HuH-7.5 (cell line): ENCODE measurements at places on chromosomes 1 and 21.

DNA sequence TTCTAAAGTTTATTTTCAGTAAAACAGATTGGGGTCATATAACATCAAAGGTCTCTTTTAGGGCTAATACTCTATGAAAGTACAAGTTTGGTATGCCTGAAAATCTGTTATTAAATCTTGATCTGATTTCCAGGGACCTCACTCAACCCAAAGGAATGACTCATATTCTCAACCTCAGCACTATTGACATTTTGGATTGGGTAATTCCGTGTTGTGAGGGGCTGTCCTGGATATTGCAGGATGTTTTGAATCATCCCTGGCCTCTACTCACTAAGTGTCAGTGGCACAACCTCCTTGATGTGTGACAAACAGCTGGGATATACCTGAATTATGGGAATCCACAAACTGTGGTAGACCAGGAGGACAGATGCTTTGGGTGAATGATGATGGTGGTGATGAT is 51.5 kb upstream of the CYP2J2 start:
- DNase-seq, result no peak

DNA sequence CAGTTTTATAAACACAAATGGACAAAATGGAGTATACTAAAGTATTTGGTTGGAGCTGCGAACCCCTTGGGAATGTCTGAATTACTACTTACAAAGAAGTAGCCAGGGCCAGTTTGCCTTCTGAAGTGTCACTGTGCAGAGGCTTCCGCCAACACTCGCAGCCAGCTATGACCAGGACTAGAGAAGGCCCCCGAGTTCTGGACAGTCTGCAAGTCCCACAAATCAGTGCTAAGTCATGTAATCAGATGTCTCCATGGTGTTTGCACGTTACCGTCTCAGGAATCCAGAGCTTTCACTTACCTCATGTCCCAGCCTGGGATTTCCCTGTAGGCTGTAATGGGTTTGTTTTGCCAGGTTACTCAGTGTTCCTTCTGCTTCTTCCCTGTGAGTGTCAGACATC is 106.6 kb upstream of the SPAG17 start:
- no peak for DNase-seq

GRCh38 chr1:228669242-228669585 is 66.1 kb upstream of the RHOU start:
- no peak for DNase-seq

DNA sequence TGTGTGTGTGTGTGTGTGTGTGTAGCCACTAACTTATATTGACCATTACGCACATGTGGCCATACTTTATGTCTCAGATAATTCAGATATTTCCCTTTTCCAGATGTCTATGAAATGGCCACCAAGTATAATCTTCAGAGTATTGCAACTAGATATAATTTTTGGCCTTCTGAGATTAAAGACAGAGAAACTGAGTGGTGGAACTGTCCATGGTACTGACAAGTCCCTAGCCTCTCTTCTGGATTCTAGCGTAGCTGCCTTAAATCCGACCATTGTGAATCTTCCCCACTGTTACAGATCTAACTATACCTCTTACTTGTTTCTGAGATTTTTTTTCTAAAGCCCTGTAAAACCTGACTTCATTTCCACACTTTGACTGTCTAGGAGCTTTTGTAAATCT is 100.0 kb upstream of the SERTAD4 start:
- no peak for DNase-seq

- no peak for DNase-seq
These were observed 247.4 kb upstream of the ZP4 start for GRCh38 chr1:238138059-238138626.

DNA sequence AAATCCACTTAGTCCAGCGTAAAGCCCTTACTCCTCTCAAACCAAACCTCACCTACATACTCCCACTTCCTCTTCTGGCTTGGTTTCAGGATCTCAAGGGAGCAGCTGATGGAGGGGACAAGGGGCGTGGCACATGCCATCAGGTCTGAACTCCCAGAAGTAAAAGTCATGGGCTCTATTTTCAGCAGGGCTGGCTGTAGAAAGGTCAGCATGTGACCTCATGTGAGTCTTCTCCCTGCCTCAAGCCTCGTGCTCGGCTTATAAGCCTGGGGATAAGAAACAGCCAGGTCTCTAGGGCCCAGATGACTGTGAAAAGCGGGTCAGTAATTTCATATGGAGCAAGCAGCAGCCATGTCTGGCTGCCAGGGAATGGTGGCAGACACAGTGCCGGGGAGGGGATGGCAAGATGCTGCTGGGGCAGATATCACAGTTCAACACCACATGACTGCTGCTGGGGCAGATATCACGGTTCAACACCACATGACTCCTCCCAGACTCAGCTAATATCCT is 227.9 kb downstream of the KCNH1 start:
- no peak for DNase-seq

DNA sequence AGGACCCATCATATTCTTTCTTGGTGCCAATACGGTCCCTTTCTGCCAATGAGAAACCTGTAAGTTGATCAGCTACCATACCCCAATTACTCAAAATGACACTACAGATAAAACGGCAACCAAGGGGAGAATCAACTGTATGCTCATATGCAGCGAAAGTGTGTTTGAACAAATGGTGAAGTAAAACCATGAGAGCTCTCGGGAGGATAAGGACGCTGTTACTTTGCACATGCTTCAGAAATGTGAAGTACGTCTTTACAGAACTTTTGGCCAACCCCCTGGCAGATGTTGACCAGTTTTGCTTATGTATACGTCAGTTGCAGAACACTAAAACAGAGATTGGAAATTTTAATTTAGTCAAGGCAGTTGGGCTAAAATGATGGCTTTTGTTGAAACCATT is 79.6 kb downstream of the PROX1 start:
- DNase-seq, result no peak

DNA sequence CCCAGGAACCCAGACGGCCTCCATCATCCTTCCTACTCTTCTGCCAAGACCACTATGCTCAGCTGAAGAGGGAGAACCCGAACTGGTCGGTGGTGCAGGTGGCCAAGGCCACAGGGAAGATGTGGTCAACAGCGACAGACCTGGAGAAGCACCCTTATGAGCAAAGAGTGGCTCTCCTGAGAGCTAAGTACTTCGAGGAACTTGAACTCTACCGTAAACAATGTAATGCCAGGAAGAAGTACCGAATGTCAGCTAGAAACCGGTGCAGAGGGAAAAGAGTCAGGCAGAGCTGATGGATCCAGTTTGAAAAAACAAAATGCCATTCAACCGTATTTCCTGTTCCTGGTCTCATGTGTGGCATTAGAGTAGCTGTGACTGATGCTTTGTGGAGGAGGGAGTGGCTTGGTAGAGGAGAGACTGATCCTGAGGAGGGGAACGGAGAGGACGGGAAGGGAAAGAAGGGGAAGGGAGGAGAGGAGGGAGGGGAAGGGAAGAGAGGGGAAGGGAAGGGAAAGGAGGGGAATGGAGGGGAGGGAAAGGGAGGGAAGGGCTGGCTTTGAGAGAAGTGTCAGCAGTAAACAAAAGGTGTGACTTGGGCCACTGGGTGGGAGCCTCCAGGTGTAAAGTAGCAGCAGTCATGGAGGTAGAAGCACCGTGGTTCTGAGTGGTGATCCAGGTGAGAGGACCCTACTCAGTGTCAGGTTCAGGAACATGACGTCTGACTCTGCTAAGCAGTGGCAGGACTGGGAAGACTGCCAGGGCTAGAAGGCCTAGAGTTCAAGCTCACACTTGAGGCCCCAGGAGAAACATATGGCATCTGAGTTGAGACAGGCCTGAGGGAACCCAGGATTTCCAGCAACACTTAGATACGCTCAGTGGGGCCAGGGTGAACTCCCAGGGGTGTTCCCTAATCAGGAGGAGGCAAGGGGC is 846 bp downstream of the HMGB4 start:
- no peak for DNase-seq

DNA sequence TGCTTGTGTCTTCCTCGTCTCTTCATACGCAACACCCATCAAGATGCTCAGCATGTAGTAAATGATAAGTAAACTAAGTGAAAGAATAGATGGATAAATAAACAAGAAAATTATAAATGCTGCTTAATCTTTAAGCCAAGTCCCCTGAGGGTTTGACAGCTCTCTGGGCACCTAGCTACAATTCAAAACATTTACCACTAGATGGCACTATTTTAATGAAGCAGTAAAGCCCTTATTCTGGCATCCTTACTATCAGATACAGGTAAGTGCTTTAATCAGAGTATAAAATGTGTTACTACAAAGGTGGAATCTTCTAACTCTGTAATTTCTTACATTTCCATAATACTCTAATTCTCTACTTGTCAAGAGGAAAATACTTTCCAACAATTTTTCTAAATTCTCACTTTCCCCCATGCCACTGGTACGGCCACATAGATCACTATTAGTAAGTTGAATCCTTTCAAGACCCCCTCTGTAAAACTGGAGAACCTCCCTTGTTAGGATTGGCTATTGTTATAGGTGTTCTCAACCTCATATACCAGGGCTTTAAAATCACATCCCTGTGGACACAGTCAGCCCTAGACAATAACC is 137.8 kb downstream of the BARHL2 start:
- peak; percentile 15 for DNase-seq

GRCh38 chr1:236209185-236209584 is 66.8 kb downstream of the GPR137B start:
- DNase-seq, result no peak

GRCh38 chr21:30726726-30727125 is 8.1 kb upstream of the KRTAP21-3 start:
- no peak for DNase-seq

DNA sequence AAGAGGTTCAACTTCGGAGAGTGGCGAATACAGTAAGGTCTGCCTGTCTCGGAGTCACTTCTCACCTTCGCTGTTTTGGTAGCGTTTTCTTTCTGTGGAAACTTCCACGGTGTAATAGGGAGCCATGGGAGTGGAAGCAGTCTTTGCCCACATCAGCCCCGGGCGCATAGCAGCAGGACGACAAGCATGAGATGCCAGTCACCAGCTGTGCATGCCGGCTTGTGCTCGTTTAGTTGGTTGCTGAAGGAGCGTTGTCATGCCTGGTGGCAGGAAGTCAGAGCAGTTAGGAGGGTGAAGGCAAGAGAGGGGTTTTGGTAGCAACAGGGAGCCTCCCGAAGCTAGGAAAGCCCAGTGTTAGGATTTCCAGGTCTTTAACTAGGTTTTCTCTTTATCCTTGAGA is 58.8 kb downstream of the MRPS6 start:
- no peak for DNase-seq

- DNase-seq, result no peak
These were observed 78.4 kb upstream of the DNAJC6 start for GRCh38 chr1:65230731-65231481.

DNA sequence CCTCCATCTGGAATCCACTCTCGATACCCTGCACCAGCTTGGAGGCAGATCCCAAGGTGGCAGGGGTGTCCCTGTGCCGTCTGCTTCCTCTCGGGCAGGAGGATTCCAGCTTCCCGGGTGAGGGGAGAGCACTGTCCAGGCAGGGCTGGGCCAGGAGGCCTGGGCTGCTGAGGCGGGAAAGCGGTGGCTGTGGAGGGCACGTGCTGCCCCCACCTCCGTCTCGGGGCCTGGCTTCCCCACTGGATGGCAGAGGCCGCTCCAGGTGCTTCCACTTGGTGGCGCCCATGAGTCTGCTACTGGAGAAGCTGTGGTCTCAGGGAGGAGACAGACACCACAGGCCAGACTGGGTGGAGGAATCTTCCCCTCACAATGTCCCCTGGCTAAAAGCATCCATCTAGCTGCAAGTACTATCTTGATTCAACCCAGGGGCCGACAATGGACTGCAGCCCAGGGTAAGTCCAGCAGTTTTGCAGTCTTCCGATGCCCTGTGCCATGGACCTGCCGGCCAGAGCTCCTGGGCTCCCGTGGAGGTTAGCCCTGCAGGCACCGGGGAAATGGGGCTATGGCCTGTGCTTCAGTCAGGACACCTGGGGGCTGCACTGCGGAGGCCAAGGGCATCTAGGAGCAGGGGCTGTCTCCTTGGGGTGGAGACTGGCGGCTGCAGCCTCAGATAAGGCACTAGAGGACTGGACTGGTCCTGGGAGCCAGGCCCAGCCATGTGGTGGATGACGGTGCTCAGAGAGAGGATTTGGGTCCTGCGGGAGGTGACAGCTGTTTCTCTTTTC is 41.3 kb upstream of the EIF4G3 start:
- DNase-seq, result peak; percentile 42

- no peak for DNase-seq
These were observed 6.3 kb upstream of the ARID1A start for GRCh38 chr1:26689504-26689903.

GRCh38 chr1:172699111-172699510 is 40.2 kb downstream of the FASLG start:
- DNase-seq, result no peak

DNA sequence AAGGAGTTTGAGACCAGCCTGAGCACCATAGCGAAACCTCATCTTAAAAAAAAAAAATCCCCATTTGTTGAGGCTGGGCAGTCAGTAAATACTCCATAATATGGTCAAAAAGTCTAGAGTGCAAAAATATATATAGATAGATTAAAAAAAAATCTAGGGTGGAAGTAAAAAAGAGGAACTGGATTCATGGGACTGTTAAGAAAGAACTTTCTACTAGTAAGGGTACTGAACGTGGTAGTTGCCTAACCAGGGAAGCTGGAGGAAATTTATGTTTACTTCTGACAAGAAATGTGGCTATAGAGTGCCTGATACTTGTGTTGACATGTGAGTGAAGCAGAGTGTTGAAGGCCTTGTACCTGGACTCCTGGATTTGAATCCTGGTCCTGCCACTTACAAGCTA is 265.9 kb upstream of the FAM78B start:
- no peak for DNase-seq

DNA sequence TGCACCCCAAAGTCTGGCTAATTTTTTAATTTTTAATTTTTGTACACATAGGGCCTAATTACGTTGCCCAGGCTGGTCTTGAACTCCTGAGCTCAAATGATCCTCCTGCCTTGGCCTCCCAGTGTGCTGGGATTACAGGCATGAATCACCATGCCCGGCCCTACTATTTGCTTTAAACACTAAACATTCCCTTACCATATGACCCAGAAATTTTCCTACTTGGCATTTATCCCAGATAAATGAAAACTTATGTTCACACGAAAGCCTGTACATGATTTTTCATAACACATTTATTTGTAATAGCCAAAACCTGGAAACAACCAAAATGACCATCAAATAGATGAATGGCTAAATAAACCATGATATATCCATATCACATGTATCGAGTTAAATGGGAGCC is 35.8 kb downstream of the NDUFS5 start:
- DNase-seq, result no peak

DNA sequence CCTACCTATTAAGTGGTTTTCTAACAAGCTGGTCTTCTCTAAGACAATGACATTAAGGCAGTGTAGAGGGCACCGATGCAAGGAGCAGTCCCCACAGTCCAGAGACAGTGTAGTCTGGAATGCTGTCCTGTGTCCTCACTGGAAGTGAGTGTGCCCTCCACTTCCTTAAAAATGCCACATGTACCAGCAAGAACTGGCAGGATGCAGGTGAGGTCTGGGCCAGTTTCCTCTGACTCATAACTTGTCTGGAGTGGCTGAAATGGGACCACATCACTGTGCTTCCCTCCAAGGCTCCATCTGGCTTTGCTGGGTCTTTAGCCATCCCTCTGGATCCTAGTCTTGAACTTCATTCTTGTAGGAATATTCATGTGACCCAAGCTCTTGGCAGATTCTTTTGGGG is 170.5 kb upstream of the KIAA0040 start:
- DNase-seq, result no peak
